ENCODE measurements at places on chromosomes 3 and 15. TPM values are rescaled to one million over a fixed set of nuclear protein-coding genes. Genes with fewer than 3 reads are reported as not detected.

Gene DAZL
- not detected for total RNA-seq

Gene ZCWPW2
- not detected for total RNA-seq

Gene RETNLB
- not detected for total RNA-seq

Gene PCSK6
- 1.5 TPM for total RNA-seq

Gene LTF
- total RNA-seq: 0.04 TPM

Gene ECE2
- total RNA-seq: not detected

Gene FOXB1
- not detected for total RNA-seq

Gene ALDH1L1
- 0.11 TPM for total RNA-seq

Gene CHRNA7
- total RNA-seq: 0.30 TPM

Gene ZDHHC23
- 3.3 TPM for total RNA-seq

Gene PP2D1
- total RNA-seq: not detected

Gene SMCO1
- total RNA-seq: not detected

Gene GRAMD1C
- 5.2 TPM for total RNA-seq

Gene PLXND1
- total RNA-seq: 32.7 TPM

Gene FBXW12
- not detected for total RNA-seq

Gene TTLL3
- total RNA-seq: 15.3 TPM

Gene CCDC39
- not detected for total RNA-seq

Gene CFAP100
- total RNA-seq: not detected

Gene MOBP
- total RNA-seq: not detected

Gene ZIC4
- total RNA-seq: 0.56 TPM

Gene NR2F2
- 7.5 TPM for total RNA-seq

Gene FAM107A
- total RNA-seq: not detected

Gene PRSS50
- not detected for total RNA-seq

Gene SEMA3B
- total RNA-seq: 237 TPM

Measured in A375 (cell line).